ENCODE measurements at places on chromosomes 3 and 15. TPM values are rescaled to one million over a fixed set of nuclear protein-coding genes. Genes with fewer than 3 reads are reported as not detected.

Gene ANKDD1A
- 13.0 TPM for polyA plus RNA-seq

Gene VPS39
- polyA plus RNA-seq, result 92.7 TPM

- peak overlapping the region; percentile 100 for H3K4me3 ChIP-seq
- peak; percentile 49 for DNase-seq
- H3K27ac ChIP-seq, result peak overlapping the region; percentile 94
- H3K36me3 ChIP-seq, result no peaks in the 10 kb centered on the region
Observed at GRCh38 chr15:41284427-41285177, 47.8 kb downstream of the OIP5 start.

DNA sequence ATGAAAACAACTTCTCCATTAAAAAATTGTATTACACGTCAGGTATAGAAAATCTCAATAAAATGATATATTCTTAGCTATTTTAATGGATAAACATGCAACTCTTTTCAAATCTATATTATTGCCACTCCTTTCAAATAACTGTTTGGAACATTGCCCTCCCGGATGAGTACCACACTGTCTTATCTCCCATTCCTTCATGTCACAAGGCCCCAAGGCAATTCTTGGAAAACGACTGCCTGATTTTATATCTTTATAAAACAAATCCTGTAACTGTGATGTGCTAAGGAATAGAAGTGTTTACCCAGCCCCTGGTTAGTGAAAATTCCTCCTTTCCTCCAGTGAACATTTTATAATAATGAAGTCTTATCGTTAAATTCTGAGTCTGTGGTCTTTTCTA lies 6.2 kb upstream of the ZNF619 start:
- no peaks in the 10 kb centered on the region for H3K4me1 ChIP-seq
- no peaks in the 10 kb centered on the region for H3K36me3 ChIP-seq
- H3K4me3 ChIP-seq, result no peak overlapping the region
- peak; percentile 61 for DNase-seq
- H3K27ac ChIP-seq, result no peak overlapping the region

DNA sequence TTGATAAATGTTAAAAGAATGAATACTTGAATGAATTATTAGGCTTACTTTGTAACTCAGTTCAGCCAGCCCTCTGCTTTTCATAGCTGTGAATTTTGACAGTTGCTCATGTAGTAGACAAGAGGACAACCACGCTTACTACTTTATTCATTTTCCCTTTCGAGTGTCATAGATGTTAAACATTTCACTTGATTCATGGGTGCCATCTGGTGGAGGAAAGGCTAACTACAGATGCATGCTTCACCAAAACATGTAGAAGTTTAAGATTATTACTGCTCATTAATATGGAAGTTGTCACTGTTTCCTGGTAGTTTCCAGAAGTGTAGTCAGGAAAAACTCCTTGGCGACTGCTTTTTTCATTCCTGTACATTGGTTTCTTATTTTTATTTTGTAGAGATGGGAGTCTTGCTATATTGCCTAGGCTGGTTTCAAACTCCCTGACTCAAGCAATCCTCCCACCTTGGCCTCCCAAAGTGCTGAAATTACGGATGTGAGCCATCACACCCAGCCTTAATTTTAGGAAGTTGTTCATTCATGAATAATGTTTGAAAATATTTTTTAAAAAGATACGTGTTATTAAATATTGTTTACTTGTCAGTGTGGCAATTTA lies 163.2 kb downstream of the B3GALNT1 start:
- DNase-seq, result peak; percentile 81
- no peak overlapping the region for H3K4me3 ChIP-seq
- no peaks in the 10 kb centered on the region for H3K36me3 ChIP-seq
- H3K27ac ChIP-seq, result no peak overlapping the region
- H3K27me3 ChIP-seq, result no peaks in the 10 kb centered on the region
- no peaks in the 10 kb centered on the region for H3K4me1 ChIP-seq

- H3K4me1 ChIP-seq, result no peaks in the 10 kb centered on the region
- no peaks in the 10 kb centered on the region for H3K27me3 ChIP-seq
Observed at GRCh38 chr15:77528290-77528967, 104.3 kb downstream of the LINGO1 start.

DNA sequence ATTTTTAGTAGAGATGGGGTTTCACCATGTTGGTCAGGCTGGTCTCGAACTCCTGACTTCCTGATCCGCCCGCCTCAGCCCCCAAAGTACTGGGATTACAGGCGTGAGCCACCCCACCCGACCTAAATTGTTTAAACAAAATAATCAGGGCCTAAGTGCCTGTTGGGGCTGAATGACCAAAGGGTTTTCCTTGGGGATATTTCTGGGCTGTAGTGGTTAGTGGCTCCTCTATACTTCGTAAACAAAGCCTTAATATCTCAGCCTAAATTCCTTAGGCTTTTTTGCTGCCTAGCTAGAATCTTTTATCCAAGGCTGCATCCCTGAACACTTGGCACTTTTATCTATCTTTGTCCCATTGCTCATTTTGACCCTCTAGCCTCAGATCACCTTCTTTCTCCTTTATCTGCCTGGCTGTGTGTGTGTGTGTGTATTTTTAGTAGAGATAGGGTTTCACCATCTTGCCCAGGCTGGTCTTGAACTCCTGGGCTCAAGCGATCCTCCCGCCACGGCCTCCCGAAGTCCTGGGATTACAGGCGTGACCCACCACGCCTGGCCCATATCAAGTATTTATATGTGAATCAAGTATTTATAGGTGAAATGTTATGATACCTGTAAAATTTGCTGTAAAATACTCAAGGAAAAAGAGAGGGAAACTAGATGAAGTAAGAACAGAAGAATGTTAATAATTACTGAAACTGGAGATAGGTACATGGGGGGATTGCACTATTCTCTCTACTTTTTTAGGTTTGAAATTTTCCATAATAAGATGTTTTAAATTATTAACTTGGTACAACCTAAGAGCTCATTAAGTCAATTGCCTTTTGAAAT lies 1.8 kb downstream of the NUSAP1 start:
- no peaks in the 10 kb centered on the region for H3K36me3 ChIP-seq

GRCh38 chr15:40280260-40281056 lies 2.4 kb downstream of the ANKRD63 start:
- no peaks in the 10 kb centered on the region for H3K36me3 ChIP-seq
- peaks cover 15% of the 10 kb centered on the region for H3K4me1 ChIP-seq
- H3K27ac ChIP-seq, result no peak overlapping the region
- H3K4me3 ChIP-seq, result no peak overlapping the region
- DNase-seq, result no peak

- DNase-seq, result no peak
- H3K27ac ChIP-seq, result no peak overlapping the region
- H3K4me3 ChIP-seq, result no peak overlapping the region
- no peaks in the 10 kb centered on the region for H3K4me1 ChIP-seq
- no peaks in the 10 kb centered on the region for H3K36me3 ChIP-seq
- no peaks in the 10 kb centered on the region for H3K27me3 ChIP-seq
Observed at GRCh38 chr3:88713233-88713691, 394.2 kb upstream of the EPHA3 start.
